Stimulated activated CD4-positive, alpha-beta T cell treated with anti-CD3 and anti-CD28 coated beads, Interleukin-1b, Interleukin-23, amount 100 ng/mL, for 1 hour (primary cell): ENCODE measurements at places on chromosomes 6 and 20.

DNA sequence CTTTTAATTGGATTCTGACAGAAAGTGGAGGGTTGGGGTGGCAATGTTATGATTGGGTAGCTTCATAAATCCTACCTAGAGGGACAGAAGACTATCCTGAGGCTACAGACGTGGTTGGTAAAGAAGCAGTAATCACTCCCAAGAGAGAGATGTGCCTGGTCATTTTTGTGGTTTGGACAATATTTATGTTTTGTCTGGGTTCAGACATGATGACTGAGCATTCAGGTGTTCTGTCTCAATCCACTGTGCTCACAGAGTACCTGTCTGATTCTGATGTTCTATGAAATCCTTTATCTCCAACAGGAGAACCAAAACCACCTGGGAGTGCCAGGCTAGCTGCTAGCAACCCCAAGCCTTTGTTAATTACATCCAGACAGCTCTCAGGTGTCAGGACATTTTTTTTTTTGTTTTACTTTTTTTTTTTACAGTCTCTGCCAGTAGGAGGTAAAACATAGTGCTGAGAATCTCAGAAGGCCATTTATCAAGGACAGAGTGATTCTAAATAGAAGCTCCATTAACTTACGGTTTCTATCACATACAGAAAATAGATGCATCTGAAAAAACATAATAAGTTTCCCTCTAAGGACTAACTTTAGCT is 1.6 kb upstream of the HLA-DQA1 start:
- no peak for DNase-seq

DNA sequence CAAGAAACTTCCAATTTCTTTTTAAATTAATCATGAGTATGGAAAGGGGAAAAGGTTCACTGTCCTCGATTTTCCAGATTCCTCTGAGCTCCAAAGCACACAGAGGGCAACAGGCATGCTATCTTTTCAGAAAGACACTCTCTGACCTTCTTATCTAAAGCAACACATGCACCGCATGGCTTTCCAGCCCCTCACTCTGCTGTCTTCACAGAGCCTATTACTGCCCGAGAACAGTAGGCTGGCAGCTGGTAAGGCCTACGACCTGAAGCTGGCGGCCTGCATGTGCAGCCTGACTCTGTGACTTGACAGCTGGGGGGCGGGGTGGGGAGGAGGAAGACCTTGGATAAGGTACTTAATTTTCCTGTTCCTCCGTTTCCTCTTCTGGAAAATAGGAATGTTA is 86.3 kb downstream of the ELOVL4 start:
- no peak for DNase-seq

- DNase-seq = no peak
Observed at GRCh38 chr6:145271577-145271976, 463.7 kb downstream of the EPM2A start.

DNA sequence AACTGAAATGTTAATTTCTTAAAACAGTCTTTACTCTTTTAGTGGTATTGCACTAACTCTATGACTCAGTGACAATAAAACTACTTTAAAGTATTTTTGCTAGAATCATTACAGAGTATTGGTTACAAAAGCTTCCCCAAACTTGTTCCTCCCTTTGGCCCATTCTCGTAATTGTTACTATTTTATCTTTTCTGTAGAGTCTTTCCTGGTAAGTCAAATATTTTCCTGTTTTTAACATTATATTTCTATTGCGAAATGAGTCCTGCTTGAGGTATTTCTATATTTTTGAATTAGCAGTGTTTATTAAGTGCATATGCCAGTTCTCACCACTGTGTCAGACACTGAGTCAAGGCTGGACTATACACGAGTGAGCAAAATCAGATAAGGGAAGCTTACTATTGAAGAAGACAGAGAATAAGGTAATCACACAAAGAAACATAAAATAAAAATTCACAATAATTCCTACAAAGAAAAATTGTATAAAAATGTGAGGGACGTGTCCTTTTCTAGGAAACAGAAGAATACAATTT is 970.5 kb downstream of the EYS start:
- DNase-seq = no peak

DNA sequence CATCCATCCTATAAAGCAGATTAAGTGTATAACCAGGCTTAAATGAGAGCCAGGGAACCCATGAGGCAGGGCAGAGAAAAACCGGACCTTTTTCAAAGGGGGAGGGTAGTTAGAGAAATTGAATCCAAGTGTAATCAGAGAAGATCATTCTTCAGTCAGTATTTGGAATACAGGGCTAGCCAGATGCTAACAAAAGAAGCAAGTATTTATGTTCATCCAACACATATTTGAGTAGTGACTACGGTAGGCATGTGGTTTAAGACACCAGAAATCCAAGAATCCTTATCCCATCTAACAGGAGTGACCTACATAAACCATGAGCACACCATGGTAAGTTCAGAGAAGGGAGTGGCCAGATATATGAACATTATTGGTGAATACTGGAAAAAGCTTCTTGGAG is 46.8 kb upstream of the FAM83C start:
- DNase-seq = no peak

- DNase-seq = no peak
Observed at GRCh38 chr20:61561111-61561830, 309.2 kb downstream of the CDH4 start.

DNA sequence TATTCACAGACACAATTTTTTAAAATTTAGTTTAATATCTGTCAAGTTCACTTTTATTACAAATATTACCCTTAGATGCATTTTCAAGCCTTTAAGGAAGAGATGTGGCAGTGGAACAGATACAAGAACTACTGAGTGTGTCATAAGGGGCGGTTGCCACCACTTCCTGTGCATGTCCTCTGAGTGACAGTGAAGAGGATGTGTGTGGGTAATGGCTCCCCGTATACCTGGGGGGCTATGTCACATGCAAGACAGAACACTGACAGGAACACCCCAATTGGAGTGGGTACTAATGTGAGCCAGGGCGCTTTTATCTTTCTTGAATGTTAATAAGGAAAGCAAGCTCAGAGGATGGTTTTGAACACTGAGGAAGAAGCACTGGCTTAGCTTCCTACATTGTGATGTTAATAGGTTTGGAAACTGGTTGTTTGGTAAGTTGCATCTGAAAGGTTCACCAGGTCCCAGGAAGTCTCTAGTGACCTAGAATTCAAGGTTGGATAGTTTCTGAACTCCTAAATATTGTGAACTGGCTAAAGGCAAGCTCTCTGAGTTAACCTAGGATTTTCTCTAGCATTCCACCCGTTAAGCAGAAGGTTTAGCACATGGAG is 83.4 kb upstream of the ASF1A start:
- DNase-seq = peak; percentile 16

GRCh38 chr20:31566319-31566657 is 38.8 kb upstream of the ID1 start:
- DNase-seq = no peak

DNA sequence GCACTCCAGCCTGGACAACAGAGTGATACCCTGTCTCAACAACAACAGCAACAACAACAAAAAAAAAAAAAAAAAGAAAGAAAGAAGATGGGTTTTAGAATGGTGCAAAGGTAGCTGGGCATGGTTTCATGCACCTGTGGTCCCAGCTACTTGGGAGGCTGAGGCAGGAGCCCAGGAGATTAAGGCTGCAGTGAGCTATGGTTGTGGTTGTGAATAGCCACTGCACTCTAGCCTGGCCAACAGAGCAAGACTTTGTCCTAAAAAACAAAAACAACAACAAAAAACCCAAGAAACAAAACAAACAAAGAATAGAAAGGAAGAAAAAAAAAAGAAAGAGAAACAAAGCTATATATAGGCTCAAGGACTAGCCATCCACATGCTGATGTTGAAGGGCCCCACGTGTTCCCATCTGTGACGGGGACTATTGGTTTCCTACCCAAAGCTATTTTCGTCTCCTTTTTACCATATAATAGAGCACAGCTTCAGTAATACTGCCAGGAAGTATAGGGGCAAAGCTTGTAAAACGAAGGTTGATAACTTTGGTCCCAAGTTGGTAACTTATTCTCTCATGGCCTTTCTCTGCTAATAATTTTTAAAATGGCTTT is 7.9 kb upstream of the EEF1E1 start:
- no peak for DNase-seq

DNA sequence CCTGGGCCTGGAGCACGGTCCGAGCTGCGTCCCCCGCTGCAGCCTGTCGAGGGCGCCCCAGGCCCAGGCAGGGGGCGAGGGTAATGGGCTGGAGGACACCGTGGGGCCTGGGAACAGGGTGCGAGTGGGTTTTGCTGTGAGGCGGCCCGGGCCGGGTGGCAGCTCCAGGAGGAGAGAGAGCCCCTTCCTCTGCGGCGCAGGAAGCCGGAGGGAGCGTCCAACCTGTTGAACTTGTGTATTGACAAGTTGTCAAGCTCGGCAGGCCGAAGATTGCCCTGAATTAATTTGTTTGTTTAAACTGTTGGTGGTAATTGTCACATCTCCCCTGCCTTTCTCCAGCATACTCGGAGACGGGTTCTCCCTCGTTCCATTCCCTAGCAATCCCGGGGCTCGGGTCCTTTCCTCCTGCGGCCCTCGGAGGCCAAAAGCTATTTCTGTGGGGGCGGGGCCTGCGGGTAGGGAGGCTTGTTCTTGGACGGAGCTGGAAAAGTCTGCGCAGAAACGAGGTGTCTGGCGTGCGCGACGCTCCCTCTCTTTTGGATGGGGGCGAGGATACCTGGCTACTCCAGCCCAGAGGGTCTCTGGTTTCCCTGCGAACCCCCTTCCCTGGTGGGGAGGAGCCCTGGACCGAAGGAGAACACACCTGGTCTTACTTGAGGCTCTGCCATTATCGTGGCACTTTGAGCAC is 9.9 kb downstream of the NR2E1 start:
- no peak for DNase-seq

- no peak for DNase-seq
Observed at GRCh38 chr6:89116702-89117101, 1.2 kb downstream of the SRSF12 start.

GRCh38 chr6:29603930-29604329 is 19.0 kb downstream of the OR2H2 start:
- no peak for DNase-seq

- no peak for DNase-seq
Observed at GRCh38 chr20:32249030-32249738, 28.3 kb upstream of the KIF3B start.

DNA sequence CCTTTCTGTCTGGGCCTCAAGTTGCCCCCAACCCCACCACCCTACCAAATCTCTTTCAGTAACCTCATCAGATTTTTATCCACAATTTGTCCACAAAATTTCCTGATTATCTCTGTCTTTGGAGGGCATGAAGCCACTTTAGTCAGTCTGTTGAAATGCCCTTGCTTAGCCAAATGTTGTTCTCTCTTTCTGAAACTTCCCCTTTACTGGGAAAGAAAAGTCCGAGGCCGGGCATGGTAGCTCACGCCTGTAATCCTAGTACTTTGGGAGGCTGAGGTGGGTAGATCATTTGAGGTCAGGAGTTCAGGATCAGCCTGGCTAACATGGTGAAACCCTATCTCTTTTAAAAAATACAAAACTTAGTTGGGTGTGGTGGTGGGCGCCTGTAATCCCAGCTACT is 33.8 kb downstream of the TOMM6 start:
- DNase-seq = no peak

- DNase-seq = no peak
Observed at GRCh38 chr6:135939208-135939591, 87.7 kb downstream of the PDE7B start.

GRCh38 chr6:2547355-2547754 is 203.4 kb downstream of the MYLK4 start:
- DNase-seq = no peak
